Stimulated activated CD4-positive, alpha-beta T cell treated with anti-CD3 and anti-CD28 coated beads, Interleukin-4, amount 100 ng/mL, for 48 hours (primary cell): ENCODE measurements at places on chromosomes 1 and 21.

DNA sequence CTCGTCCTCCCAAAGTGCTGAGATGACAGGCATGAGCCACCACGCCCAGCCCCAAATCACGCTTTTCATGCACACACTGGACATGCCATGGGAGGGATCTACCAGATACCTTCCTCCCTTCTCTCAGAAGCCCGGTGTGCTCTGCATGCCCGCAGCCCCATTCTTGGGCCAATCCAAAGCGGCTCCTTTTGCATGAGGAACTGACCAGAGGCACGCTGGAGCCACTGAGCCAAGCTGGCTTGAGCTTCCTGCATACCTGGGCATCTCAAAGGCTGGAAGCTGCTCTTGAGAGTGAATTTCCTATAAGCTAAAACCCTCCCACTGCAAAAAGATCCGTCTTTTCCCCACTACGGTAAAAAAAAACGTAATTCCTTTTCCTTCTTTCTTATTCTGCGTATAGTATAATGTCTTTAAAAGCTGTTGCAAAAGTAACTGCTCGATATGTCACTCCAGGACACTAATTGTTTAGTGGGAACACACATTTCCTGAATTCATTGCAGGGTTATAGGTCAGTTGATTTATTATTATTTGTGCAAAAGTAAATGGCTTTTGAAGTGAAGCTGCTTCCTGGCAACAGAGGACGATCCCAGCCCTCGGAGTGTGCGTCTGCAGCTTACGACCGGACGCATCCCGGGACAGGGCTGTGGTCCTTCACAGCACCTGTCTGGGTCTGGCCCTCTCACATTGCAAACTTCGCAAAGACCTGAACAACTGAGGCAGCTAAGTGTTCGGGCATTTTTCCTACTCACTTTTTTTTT is 61.8 kb upstream of the ETS2 start:
- DNase-seq, result no peak

DNA sequence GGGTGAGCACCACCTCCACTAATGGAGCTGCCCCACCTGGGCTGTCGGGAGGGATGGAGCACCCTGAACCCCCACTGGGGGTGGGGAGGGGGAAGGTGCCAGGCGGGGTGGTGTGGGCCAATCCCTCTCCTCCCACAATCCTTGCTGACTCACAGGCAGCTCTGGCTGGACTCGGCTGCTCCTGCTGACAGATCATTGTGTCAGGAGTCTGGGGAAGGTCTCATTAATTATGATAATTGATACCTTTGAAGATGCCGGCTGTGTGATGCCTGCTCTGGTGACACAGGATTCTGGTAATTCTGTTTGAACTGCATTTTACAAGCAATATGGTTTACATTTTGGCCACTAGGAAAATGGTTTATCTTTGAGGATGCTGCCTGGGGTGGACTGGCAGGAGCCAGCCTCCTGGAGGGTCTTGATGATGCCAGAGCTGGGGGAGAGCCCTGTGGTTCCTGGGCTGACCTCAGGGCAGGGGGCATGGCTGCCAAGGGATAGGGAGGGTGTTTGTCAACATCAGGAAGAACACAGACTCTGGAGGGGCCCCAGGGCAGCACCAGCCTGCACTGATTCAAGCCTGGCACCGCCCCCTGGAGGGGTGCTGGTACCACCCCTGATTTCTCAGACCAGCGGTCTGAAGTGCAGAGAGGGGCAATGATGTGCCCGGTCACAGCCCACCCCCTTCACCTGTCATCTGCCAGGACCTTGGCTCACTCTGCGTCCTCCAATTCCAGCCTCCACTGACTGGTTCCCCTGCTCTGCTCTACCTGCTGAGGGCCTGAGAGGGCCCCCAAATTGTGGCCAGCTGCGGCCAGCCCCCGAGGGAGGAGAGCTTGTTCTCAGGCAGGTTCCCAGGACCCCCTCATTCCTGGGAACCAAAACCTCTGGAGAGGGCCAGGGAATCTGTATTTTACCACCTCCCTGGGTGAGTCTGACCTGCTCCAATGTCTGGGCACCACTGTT is 338.8 kb downstream of the MATN1 start:
- DNase-seq, result no peak

GRCh38 chr1:65247419-65248359 is 61.7 kb upstream of the DNAJC6 start:
- DNase-seq, result no peak

- DNase-seq, result no peak
Observed at GRCh38 chr1:157994704-157995582, 1.5 kb downstream of the KIRREL1 start.

DNA sequence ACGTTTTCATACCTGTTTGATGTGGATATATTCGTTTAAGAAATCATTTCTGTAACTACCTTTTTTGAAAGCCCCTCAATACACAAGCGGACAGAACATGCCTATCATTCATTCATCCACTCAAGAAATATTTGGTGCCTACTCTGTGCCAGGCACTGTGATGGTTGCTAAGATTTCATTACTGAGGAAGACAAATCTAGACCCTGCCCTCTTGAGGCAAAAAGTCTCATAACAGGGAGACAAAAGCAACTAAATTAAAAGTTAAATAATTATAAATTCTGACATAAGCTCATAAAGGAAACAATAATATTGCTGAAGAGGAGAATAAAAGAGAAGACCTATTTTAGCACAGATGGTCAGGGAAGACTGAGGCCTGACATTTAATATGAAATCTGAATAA is 203.5 kb upstream of the ZNHIT6 start:
- no peak for DNase-seq

- DNase-seq, result no peak
Observed at GRCh38 chr1:59900640-59901039, 25.9 kb downstream of the CYP2J2 start.

- DNase-seq, result no peak
Observed at GRCh38 chr21:25995278-25995677, 175.3 kb downstream of the APP start.

GRCh38 chr1:159928491-159929050 is 3.3 kb upstream of the TAGLN2 start:
- DNase-seq, result no peak

- DNase-seq, result no peak
Observed at GRCh38 chr21:36762642-36763041, 63.7 kb downstream of the SIM2 start.

DNA sequence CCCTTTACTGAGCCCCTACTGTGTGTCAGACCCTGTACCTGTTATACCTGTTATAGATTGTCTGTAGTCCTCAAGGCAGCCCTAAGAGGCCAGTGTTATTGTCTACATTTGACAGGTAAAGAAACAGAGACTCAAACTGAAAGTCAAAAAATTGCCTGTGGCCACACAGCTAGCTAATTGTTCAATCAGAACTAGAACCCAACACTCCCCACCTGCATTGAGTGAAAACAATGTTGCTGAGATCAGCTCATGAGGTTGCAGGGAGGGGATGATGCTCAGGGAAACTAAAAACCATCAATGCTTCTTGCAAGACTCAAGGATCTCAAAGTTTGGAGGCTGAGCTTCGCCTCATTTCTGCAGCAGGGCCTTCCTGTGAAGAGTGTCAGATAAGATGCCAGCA is 109.5 kb upstream of the LMO4 start:
- DNase-seq, result no peak

- peak; percentile 21 for DNase-seq
Observed at GRCh38 chr1:202274611-202275010, 67.1 kb downstream of the UBE2T start.

DNA sequence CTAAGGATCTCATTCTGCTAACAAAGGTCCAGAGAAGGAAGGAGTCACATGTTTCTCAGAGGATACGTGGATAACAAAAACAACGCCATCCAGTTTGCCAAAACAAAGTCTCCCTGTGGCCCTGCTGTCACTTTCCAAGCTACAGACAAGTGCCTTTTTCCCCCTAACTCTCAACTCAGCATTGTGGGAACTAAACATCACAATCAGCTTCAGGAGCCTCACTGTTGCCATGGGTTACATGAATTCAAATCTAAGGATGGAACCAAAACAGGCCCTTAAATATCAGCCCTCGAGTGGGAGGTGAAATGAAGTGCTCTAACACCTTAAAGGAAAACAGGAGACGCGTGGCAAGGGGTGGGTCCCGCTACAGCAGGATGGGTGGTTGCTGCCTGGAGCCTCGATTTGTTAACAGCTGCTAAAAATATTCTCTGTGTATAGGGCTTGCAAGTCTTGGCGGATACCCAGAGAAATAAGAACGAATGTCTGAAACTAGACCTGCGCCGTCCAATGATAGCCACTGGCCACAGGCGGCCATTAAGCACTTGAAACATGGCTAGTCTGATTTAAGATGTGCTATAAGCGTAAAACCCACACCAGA is 66.4 kb upstream of the SOD1 start:
- DNase-seq, result no peak

GRCh38 chr1:188827400-188827799 is 1650.3 kb downstream of the BRINP3 start:
- DNase-seq, result no peak

DNA sequence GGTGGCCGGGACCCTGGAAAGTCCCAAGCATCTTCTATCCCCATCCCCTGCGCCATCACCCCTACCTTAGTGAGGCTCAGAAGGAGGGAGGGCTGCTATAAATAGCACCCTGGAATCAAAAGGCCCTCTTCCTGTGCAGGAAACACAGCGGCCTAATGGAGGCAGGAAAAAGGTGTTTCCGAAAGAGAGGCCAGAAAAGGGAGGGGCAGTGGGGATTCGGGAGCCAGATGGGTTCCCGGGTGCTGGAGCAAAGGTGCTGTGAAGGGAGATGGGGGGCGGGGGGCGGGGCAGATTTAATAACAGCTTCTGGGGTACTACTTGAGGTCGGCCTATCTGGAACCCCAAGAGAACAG is 16.6 kb downstream of the NAV1 start:
- DNase-seq, result no peak
